ENCODE measurements at places on chromosomes 11 and 22.

- no peak for ATAC-seq
These were observed 1.3 kb upstream of the ARAP1 start for GRCh38 chr11:72753341-72754148.

DNA sequence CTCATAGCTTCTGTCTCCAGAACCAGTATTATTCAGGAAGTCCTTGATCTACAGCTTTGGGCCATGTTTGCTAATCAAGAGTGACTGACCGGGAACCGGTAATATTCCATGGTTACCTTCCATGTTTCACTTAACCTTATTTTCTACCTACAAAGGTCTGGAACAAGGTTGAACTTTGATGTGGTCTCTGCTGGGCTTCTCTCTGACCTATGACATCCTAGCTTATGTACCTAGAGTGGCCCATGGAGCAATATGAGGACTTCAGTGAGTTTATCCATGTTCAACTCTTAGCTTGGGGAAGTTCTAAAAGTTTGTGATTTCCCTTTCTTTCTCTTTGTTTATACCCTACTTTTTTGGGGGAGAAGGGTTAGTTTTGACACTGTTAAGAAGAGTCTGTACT, 33.2 kb downstream of the CCDC90B start:
- ATAC-seq, result no peak

DNA sequence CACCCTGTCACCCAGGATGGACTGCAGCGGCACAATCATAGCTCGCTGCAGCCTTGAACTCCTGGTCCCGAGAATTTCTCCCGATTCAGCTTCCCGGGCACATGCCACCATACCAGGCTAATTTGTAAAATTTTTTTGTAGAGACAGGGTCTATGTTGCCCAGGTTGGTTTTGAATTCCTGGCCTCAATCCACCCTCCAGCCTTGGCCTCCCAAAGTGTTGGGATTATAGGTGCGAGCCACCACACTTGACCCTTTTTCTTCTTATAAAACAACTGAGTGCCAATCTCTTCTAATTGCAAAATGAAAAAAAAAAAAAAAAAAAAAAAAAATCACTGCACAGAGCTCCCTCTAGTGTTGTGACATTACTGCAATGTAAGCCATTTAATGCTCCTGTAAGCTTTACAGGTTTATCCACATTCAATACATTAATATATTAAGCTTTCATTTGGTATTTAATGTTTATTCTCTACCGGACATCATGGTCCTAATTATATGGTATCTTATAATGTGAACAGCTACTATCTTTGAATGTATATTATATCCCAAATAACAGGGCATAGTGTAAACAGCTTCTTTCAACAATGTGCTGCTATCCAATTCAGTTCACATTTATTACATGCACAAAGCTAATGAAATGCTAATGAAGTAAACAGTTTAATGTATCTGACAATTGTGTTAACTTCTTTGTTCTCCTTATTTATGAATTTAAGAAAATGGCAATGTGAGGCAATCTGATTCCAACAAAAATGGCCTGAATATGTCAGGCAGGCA, 44.6 kb downstream of the COPB1 start:
- no peak for ATAC-seq

- ATAC-seq, result no peak
These were observed 12.9 kb upstream of the CD3E start for GRCh38 chr11:118291477-118292135.

GRCh38 chr22:38724926-38725571, 19.3 kb downstream of the GTPBP1 start:
- ATAC-seq, result no peak

GRCh38 chr11:57680552-57680874, 12.6 kb downstream of the ZDHHC5 start:
- ATAC-seq, result no peak

DNA sequence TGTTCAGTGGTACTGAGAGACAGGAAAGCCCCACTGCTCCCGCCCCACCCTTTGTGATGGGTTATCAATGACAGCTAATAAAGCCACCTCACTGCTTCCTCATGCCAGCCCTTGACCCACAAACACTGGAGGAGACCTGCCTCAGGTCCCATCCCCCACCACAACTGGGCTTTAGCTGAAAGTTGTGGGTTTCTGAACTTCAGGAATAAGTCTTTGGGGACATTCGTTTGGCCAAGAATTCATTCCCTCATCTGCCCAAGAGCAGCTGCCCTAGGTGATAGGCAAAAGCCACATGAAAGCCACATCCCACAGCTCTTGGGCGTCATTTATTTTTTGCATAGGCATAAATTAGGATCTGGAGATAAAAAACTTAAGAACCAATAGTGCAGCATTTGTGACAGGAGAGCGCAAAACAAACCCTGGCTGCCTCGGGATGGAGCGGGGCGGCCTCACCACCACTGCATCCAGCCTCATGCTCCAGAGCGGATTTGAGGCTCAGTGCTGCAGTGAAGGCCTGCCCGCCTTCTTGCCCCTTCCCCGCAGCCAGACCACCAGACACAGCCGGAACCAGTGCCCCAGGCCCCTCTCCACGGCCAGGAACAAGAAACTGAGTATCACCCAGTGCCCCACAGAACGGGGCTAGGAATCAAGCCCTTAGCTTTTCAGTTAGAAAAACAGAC, 21.2 kb downstream of the SUN2 start:
- ATAC-seq, result no peak

DNA sequence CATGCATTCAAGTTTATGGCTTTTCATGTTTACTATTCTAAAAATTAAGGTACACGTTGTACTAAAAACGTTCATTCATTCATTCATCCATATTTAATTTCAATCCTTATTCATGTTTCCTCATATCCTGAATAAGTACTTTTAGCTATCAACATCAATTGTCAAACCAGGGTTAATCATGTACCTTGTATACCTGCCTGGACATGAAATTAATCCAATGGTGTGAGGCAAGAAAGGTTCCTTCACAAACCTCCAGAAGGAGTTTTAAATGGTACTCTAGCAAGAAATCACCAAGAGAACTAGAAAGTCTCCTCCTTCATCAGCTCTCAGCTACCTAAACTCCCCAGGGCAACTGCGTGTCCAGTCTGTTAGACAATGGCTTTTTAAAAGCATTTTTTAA, 33.4 kb downstream of the TMEM123 start:
- no peak for ATAC-seq

DNA sequence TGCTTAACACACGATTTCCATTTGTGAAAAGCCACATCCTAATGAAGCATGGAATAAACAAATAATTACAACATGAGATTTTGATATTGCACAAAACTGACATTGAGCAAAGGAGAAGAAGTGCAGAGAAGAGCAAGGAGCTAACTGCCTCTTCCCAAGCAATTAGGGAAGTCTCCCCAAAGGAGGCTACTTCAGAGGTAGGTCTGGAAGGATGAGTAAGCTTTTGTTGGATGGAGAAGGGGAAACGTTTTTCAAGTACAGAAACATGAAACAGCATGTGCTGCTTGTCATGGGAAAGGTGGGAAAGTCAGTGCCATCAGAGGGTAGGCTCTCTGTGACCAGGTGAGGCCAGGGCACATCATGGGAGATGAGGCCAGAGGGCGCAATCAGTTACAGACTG, 132.2 kb upstream of the SESN3 start:
- no peak for ATAC-seq

GRCh38 chr11:1855886-1856265, 3.0 kb downstream of the LSP1 start:
- ATAC-seq, result no peak

DNA sequence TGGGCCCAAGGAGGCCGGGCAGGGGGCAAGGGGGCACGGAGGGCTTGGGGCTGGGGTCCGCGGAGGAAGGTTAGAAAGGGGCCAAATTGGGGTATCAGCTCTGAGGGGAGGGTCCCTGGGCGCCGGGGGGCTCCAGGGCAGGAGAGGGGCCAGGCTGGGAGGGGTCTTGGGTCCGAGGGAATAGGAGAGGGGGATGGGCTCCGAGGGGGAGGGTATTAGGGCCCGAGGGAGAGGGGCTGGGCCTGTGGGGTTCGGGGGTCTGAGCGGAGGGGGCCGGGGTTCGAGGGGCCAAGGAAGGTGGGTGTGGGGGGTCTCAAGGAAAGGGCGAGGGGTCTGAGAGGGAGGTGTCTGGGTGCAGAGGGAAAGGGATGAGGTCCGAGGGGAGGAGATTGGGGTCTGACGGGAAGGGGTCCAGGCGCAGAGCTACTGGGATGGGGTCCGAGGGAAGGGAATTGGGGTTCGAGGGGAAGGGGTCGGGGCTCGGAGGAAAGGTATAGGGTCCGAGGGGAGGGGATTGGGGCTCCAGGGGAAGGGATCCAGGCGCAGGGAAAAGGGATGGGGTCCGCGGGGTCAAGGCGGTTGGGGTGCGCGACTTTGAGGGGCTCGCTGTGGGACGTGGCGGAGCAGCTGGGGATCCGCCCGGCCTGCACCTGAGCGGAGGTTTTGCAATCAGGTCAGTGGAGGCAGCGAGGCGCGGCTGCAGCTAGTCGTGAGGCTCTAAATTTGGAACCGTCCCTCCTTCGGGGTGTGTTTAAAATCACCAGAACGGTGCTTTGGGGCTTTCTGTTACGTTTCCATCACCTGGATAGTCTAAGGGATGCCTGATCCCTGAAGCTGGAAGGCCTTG, 728 bp downstream of the CTTN start:
- peak; percentile 28 for ATAC-seq

- ATAC-seq, result no peak
These were observed 35.7 kb downstream of the SIK3 start for GRCh38 chr11:117062498-117062897.

DNA sequence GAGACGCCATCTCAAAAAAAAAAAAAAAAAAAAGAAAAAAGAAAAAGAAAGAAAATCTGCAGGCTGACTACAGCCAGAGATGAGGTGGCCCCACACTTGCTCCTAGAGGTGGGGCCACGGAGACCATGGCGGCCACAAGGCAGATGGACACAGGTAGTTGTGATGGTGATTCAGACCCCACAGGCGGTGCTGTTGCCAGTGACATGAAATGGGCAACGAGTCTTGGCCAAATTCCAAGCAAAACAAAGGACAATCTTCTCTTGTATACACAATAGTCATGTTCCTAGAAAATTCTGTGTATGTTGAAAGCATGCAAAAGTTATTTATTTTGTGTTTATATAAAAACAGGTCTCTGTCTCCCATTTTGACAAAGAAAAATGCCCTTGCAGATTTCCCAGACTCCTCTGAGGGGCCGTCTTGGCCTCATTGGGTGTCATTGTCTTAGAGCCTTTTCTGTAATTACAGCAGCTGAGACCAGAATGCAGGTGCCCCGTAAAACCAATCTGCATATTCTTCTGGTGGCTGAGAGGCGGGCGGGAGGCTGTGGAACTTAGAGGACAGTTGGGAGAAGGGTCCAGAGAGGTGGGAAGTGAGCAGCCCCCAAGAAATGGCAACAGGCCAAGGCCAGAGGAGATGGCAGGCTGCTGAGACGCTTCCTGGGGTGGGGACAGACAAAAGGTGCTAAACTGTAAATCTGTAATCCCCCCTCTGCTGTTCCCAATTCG, 22.5 kb upstream of the DAGLA start:
- ATAC-seq, result no peak

DNA sequence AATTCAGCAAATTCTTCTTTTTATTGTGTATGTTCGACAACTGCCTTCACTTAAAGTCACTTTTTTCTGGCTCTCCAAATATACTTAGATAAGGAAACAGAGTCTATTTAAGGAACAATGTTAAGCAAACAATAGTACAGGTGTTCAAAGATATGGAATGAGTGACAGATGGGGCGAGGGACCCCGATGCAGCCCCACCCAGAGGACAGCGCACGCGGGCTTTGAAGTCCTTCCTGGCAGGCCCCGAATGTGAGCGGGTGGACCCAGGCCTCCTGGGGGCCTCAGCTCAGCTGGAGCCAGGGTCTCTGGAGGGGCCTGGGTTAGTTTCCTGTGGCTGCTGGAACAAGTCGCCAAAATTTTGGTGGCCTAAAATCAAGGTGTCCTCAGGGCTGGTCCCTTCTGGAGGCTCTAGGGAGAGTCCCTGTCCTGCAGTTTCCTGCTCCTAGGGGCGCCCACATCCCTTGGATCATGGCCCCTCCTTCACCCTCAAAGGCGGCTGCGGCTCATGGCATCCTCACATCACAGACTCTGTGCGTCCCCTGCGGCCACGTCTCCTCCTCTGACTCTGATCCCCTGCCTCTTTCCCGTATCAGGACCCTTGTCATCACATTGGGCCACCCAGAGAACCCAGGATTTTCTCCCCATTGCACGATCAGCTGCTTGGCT, 40.6 kb upstream of the KCNQ1OT1 start:
- ATAC-seq, result no peak

GRCh38 chr11:126390272-126390867, 34.9 kb downstream of the ST3GAL4 start:
- no peak for ATAC-seq

GRCh38 chr11:126499131-126499752, 143.8 kb downstream of the ST3GAL4 start:
- no peak for ATAC-seq

DNA sequence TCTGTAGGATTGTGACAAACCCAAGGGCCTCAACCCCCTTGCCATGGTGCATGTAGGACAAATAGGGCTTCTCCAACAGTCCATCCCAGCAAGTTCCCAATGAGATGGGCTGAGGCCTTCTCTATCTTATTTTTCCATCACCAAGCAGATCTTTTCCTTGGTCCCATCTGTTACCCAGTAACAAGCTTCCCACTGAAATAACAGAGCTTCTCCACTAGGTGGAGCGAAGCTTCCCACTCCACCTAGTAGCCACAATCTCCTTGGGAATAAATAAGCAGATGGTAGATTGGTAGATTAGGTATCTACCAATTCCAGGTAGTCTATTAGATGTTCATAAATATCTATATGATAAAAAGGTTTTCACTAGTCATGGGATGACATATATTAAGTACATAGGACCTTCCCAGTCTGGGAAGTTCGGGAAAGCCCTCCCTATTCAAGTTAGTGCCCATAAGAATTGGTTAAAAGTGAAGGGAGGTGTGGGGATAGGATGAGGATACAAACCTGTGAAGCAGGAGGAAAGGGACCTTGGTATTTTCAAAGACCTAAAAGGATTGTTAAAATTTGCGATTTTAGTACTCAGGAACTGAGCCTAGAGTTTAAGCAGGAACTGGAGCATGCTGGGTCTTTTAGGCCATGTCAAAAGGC, 5.9 kb upstream of the OR52L1 start:
- no peak for ATAC-seq

DNA sequence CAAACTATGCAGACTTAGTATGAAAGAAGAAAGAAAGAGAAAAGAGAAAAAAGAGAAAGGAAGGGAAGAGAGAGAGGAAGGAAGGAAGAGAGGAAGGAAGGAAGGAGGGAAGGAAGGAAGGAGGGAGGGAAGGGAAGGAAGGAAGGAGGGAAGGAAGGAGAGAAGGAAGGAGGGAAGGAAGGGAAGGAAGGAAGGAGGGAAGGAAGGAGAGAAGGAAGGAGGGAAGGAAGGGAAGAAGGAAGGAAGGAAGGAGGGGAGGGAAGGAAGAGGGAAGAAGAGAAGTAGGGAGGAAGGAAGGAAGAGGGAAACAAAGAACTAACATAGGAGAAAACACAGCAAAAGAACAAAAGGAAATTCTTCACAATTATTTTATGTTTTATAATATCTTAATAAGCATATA, 502.1 kb downstream of the SOX6 start:
- ATAC-seq, result no peak

All from gastroesophageal sphincter (tissue), 4 donors.